NCI-H1436 treated with DMSO at 0.1 percent for 48 hours (cell line): ENCODE measurements at places on chromosomes 2 and 18.

DNA sequence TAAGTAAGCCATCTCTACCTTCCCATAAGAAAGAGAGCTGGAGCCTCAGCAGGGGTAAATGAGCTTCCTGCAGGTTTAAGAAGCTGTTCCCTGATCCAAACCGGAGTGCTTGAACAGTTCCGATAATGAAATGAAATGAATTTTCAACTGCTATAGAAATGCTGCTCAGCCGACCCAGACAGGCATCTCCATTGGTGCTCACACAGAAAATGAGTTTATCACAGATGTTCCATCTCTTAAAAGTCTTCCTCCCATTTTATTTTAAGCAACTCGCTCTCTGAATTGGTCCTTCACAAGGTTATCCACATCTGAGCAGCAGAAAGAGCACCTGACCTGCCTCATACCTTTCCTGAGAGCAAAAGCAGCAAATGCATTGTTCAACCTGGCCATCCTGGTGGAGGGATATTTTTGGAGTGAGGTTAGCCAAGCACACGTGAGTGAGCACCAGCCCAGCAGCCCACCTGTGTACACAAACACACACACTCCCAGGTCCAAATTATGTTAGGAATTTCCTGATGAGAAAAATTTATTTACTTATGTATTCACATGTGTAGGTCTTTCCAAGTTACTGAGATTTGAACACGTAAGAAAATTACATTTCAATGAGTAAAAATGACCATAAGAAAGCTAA, 42.2 kb upstream of the CCDC68 start:
- no peak for DNase-seq

DNA sequence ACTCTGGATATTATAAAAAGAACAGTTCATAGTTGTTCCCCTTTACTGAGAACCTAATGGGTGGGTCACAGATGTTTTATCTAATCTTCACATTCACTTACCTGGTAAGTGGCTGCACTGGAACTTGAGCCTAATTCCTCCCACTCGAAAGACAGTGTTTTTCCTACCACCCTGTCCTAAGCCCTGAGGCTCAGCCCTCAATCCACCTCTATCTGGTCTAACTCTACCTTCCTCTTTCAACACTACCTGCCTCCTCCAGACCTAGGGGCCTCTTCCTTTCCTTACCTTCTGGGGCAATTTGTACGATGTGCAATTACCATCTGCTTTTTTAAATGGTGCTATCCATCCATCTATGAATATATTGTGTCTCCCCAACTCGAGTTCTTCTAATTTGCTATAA, 9.7 kb upstream of the KIF3C start:
- no peak for DNase-seq

- DNase-seq = no peak
Observed at GRCh38 chr2:71008342-71008741, 13.7 kb upstream of the TEX261 start.

- no peak for DNase-seq
Observed at GRCh38 chr2:43593254-43593653, 2.6 kb downstream of the THADA start.

- no peak for DNase-seq
Observed at GRCh38 chr2:212414767-212415211, 123.8 kb downstream of the ERBB4 start.

DNA sequence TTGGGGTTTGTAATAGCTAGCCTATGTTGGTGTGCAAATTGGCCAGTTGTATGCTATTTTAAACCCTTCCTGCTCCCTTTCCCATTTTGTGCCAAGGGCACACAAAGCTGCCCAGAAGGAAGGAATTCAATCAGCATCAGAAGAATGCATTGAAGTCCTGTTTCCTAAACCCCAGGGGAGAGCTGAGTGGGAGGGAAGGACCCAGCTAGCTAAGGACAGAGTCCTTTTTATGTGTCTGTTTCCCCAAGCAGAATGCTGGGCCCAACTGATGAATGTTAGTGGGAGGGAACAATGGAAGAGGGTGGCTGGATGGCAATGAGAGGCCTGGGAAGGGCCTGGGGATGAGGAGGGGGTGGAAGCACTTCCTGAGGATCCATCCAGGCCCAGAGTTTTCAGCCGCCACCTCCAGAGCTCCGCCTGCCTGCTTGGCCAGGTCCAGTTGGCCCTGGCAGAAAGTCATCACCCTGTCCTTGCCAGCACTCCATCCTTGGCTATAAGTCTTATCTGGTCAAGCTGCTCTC, 32.7 kb downstream of the MEX3C start:
- no peak for DNase-seq

GRCh38 chr2:95012881-95013550, 12.5 kb upstream of the MAL start:
- no peak for DNase-seq

DNA sequence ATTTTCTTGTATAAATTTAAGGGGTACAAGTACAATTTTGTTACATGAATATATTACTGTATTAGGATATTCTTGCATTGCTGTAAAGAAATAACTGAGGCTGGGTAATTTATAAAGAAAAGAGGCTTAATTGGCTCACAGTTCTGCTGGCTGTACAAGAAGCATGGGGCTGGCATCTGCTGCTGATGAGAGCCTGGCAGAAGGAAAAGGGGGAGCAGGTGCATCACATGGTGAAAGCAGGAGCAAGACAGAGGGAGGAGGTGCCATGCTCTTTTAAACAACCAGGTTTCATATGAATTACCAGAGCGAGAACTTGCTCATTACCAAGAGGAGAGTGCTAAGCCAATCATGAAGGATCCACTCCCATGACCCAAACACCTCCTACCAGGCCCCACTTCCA, 399.5 kb upstream of the RAB6C start:
- DNase-seq = no peak

GRCh38 chr2:161905389-161906046, 168.5 kb downstream of the DPP4 start:
- peak; percentile 97 for DNase-seq

- DNase-seq = no peak
Observed at GRCh38 chr2:71129114-71129901, 721 bp downstream of the MCEE start.

- no peak for DNase-seq
Observed at GRCh38 chr18:70279470-70279869, 9.4 kb upstream of the SOCS6 start.

DNA sequence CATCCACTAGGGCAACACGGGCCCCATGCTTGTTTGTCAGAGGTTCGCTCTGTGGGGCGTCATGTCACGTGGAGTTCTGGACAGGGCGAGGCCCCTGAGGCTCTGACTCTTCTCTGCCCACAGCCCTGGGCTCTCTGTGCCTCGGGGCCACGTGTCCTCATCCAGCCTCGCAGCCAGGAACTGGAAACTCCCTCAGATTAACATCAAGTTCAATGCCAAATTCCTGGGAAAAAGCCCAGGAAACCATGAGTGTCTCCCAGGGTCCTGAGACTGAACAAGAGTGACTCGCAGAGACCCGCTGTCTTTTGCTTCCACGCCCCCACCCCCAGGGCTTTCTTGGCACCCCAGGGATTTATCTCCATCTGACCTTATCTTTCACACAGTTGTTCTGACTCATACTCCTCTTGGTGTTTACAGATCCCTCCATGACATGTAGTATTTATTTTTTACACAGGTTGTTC, 174.0 kb upstream of the PIEZO2 start:
- DNase-seq = no peak

- DNase-seq = no peak
Observed at GRCh38 chr18:49819823-49820671, 6.7 kb upstream of the ACAA2 start.
